B cell (primary cell): ENCODE measurements at places on chromosomes 7 and 10. TPM values are rescaled to one million over a fixed set of nuclear protein-coding genes. Genes with fewer than 3 reads are reported as not detected.

- H3K4me1 ChIP-seq, result no peaks in the 10 kb centered on the region
- no peak overlapping the region for H3K4me3 ChIP-seq
- no peak for DNase-seq
- H3K36me3 ChIP-seq, result no peaks in the 10 kb centered on the region
- H3K27ac ChIP-seq, result no peak overlapping the region
These were observed 676.9 kb downstream of the GATA3 start for GRCh38 chr10:8731121-8732095.

DNA sequence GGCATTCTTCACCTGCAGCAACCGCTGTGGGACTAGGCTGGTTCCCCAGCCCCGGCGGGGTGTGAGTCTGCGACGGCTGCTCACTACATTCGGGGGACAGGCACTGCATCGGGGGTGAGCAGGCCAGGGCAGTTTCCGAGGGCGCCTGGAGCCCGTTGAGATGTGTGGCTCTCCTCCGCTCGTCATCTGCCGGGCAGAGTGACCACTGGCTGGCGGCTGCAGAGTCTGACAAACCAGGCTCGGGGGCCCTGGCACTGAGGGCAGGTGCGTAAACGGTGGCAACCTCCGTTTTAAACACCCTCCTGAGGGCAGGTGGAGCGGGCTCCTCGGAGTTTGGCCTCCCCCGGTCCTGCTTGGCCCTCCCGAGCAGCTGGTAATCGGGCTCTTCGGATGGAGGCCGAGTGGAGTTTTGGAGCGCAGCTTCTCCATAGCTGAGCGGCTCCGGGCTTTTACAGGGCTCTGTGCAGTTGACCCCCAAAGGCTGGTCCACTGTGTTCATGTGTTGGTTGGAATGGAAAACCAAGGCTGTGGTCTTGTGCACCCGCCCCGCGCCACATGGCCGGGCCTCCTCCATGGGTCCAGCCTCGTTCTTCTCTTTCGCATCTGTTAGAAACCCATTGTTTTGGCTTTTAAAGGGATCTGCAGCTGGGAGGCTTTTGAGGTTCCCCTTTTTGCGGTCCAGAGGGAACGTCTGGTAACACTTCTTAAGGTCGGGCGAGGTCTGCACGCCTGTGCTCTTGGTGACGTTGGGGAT is 20.9 kb downstream of the INSYN2A start:
- no peaks in the 10 kb centered on the region for H3K36me3 ChIP-seq
- H3K27me3 ChIP-seq, result no peaks in the 10 kb centered on the region
- H3K4me3 ChIP-seq, result no peak overlapping the region
- no peak overlapping the region for H3K27ac ChIP-seq
- DNase-seq, result no peak

DNA sequence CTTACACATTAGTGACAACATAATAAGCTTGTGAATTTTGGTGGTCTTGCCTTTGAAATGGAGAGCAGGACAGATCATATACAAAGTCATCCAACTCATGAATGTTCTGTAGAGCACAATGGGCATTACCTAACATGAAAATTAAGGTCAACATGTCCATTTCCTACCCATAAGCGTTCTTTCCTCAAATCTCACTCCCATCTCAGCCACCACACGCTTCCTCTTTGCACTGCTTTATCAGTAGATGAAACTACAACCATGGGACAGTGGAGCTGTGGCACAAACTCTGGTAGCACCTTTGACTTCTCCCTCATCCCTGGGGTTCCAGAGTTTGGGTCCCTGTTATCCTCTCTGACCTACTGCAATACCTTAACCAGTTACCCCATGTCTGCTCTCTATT is 2.2 kb downstream of the PON2 start:
- DNase-seq, result no peak
- H3K4me3 ChIP-seq, result no peak overlapping the region
- no peaks in the 10 kb centered on the region for H3K27me3 ChIP-seq
- H3K36me3 ChIP-seq, result no peaks in the 10 kb centered on the region

- no peak overlapping the region for H3K4me3 ChIP-seq
- no peak overlapping the region for H3K27ac ChIP-seq
- peaks cover 3% of the 10 kb centered on the region for H3K27me3 ChIP-seq
- peak; percentile 62 for DNase-seq
- no peaks in the 10 kb centered on the region for H3K36me3 ChIP-seq
These were observed 26.9 kb upstream of the TRIM56 start for GRCh38 chr7:101058355-101058754.

- no peak for DNase-seq
- no peak overlapping the region for H3K27ac ChIP-seq
- no peak overlapping the region for H3K4me3 ChIP-seq
- H3K27me3 ChIP-seq, result no peaks in the 10 kb centered on the region
These were observed 24.2 kb downstream of the MICALL2 start for GRCh38 chr7:1434891-1435670.

- H3K27ac ChIP-seq, result no peak overlapping the region
- DNase-seq, result no peak
- no peak overlapping the region for H3K4me3 ChIP-seq
- H3K36me3 ChIP-seq, result no peaks in the 10 kb centered on the region
These were observed 727.0 kb downstream of the TYW1 start for GRCh38 chr7:67723591-67723990.

DNA sequence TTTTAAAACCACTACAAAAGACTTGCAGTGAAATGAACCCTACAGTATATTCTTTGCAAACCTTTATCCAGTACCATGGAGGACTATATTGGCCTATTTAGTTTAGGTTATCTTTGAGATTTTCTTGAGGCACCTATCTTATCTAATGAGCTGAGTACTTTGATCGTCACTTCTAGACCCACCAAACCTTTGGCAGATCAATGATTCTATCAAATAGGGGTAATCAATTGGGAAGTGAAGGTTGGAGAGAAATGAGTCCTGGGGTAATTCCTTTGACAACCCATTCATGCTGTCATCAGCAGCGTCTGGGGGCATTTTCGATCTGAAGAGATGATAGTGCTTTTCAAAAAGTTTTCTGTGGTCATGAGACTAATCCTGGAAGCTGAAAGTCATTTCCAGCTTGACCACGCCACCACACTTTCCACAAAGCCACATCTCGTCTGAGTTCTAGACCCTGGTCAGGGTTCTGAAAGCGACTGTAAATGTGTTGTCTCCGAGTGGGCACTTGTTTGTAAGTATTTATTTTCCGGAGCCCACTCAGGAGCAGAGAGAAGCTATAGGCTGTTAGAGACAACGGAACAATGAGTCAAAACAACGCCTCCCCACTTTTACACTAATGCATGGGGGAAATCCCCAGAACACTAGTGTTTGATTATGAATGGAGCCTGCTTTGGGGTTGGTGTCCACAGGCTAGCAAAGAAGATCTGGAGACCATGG is 4.8 kb downstream of the EGR2 start:
- peaks cover 38% of the 10 kb centered on the region for H3K4me1 ChIP-seq
- no peaks in the 10 kb centered on the region for H3K36me3 ChIP-seq
- DNase-seq, result peak; percentile 26
- no peak overlapping the region for H3K27ac ChIP-seq

DNA sequence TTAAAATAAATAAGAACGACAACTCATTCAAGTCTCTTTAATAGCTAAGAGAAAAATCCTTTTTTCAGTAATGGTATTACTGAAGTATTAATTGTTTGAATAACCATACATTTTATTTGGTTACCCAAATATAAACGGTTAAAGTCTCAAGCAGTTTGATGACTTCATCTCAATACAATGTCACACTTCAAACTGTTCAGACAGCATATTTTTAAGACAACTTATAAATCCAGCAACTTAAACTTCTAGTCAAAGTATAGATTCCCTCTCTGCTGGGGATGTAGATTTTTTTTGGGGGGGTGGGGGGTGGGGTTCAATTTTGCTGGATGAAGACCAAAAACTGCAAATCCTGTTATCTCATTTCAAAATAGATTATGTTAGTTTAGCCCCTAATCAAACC is 42.0 kb downstream of the GNA12 start:
- no peak overlapping the region for H3K4me3 ChIP-seq
- no peaks in the 10 kb centered on the region for H3K27me3 ChIP-seq
- peaks cover 24% of the 10 kb centered on the region for H3K4me1 ChIP-seq

DNA sequence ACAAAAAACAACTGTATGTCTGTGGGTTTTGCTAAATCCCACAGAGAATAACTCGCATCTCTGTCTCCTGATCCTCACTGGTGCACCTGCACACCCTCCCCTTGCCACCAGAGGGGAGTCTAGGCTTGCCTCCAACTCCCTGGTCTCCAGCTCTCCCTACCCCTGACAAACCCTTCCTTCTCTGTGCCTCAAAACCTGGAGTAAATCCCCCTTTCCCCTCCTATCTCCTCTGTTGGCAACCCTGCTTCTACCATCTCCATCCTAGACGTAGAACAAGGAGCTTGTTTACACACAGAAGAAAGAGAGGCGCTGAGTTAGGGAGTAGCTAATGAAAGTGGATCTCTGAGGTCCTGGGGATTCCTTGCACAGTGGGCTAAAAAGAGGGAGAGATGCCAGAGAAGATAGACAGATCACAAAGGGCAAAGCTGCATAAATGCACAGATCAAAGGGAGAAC is 6.0 kb downstream of the MBLAC1 start:
- H3K36me3 ChIP-seq, result no peaks in the 10 kb centered on the region
- peak; percentile 80 for DNase-seq
- H3K27ac ChIP-seq, result no peak overlapping the region

GRCh38 chr10:122549636-122550035 is 10.9 kb upstream of the DMBT1 start:
- DNase-seq, result no peak
- no peak overlapping the region for H3K4me3 ChIP-seq
- H3K27me3 ChIP-seq, result no peaks in the 10 kb centered on the region
- H3K36me3 ChIP-seq, result no peaks in the 10 kb centered on the region
- no peaks in the 10 kb centered on the region for H3K4me1 ChIP-seq
- H3K27ac ChIP-seq, result no peak overlapping the region

DNA sequence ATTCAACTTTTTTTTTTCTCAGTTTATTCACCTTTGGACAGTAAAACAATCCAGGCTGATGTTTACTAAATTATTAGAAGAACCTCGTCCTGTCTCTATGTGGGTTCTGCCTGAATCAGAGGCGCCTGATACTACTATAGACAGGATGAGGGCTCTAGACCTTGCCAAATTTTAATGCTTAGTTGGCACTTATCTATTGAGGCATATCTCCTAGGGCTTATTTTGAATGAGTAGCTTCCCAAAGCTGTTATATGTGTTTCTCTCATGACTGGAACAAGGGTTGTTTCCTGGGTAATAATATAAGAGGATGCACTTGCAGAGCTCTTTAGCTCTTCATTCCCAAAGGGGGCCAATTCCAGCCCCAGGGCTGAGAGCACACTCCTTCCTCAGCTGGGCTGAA is 23.6 kb downstream of the HECW1 start:
- H3K27ac ChIP-seq, result no peak overlapping the region
- H3K27me3 ChIP-seq, result no peaks in the 10 kb centered on the region
- no peaks in the 10 kb centered on the region for H3K4me1 ChIP-seq
- DNase-seq, result no peak

GRCh38 chr7:122887198-122887597 is 938 bp upstream of the CADPS2 start:
- H3K36me3 ChIP-seq, result no peaks in the 10 kb centered on the region
- H3K4me1 ChIP-seq, result peaks cover 4% of the 10 kb centered on the region
- DNase-seq, result no peak
- peaks cover 26% of the 10 kb centered on the region for H3K27me3 ChIP-seq

DNA sequence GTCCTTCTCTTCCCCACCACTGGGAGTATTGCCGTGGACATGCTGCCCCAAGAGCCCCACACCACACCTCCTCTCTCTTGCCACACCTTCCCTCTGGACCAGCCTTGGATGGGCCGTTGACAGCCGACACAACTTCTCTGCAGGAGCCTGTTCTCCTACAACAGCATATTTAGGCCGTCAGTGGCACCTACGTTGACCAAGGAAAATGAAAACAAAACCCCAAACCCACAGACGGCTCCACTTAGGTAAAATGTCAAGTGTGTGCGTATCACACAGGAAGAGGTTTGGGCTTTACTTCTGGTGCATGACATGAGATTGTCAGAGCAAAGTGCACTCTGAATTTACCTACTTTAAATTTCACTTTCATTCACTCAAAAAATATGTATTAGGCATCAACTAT is 246.6 kb downstream of the ZMYND11 start:
- H3K4me3 ChIP-seq, result no peak overlapping the region
- H3K36me3 ChIP-seq, result no peaks in the 10 kb centered on the region
- H3K4me1 ChIP-seq, result no peaks in the 10 kb centered on the region
- H3K27me3 ChIP-seq, result no peaks in the 10 kb centered on the region
- no peak for DNase-seq
- H3K27ac ChIP-seq, result no peak overlapping the region

- H3K4me1 ChIP-seq, result no peaks in the 10 kb centered on the region
- H3K27ac ChIP-seq, result no peak overlapping the region
- no peak overlapping the region for H3K4me3 ChIP-seq
- H3K36me3 ChIP-seq, result no peaks in the 10 kb centered on the region
These were observed 86.5 kb downstream of the RELN start for GRCh38 chr7:103902917-103903316.

- no peaks in the 10 kb centered on the region for H3K27me3 ChIP-seq
- no peaks in the 10 kb centered on the region for H3K4me1 ChIP-seq
- H3K4me3 ChIP-seq, result no peak overlapping the region
- no peak overlapping the region for H3K27ac ChIP-seq
These were observed 644.4 kb downstream of the GRM8 start for GRCh38 chr7:126608339-126608776.

DNA sequence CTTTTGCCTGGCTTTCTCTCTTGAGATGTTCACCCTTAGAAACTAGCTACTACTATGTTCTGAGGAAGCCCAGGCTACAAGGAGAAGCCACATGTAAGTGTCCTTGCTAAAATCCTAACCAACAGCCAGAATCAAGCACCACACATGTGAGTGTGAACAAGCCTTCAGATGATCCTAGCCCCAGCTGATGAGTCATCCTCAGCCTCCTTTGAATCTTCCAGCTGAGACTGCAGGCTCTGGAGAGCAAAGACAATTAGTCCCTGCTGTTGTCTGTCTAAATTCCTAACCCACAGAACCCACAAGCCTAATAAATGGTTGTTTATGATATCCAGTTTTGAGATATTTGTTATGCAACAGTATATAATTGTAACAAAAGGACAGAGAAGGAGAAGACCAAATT is 92.8 kb upstream of the TAC1 start:
- H3K27ac ChIP-seq, result no peak overlapping the region
- no peaks in the 10 kb centered on the region for H3K36me3 ChIP-seq
- H3K27me3 ChIP-seq, result no peaks in the 10 kb centered on the region
- H3K4me3 ChIP-seq, result no peak overlapping the region
- H3K4me1 ChIP-seq, result no peaks in the 10 kb centered on the region
- DNase-seq, result no peak

DNA sequence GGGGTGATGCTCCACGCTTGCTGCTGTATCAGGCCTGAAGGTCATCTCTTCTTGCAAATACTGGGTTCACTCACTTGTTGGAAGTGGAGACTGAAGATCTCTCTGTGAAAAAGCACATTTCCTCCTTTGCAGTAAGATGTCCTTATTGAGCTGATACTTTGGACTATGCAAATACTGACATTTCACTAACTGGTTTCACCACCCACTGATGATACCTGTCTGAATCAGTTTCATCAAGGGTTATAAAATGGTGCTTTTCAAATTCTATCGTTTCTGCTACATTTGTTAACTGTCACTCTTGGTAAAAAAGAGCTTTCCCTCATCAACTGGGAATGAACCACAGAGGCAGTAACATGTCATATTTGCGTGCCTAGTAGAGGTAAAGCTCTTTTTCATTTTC is 35.5 kb downstream of the RAB19 start:
- no peaks in the 10 kb centered on the region for H3K36me3 ChIP-seq
- H3K4me1 ChIP-seq, result no peaks in the 10 kb centered on the region
- DNase-seq, result no peak
- no peak overlapping the region for H3K4me3 ChIP-seq

GRCh38 chr10:128721963-128722445 is 595.8 kb upstream of the MKI67 start:
- H3K36me3 ChIP-seq, result no peaks in the 10 kb centered on the region
- H3K27me3 ChIP-seq, result no peaks in the 10 kb centered on the region
- H3K27ac ChIP-seq, result no peak overlapping the region
- H3K4me1 ChIP-seq, result no peaks in the 10 kb centered on the region
- no peak for DNase-seq

ANKRD1 gene
- not detected in 2 replicates for total RNA-seq

RSPH10B gene
- total RNA-seq, result 0.20 TPM in 1 of 2 replicates, not detected in the other

AP1S1 gene
- total RNA-seq, result 10.3 and 11.4 TPM in 2 replicates
